ENCODE measurements at places on chromosomes 3 and 15. TPM values are rescaled to one million over a fixed set of nuclear protein-coding genes. Genes with fewer than 3 reads are reported as not detected.

GRCh38 chr3:8164145-8164544 lies 337.5 kb upstream of the LMCD1 start:
- no peak overlapping the region for H3K27ac ChIP-seq
- DNase-seq = no peak
- no peaks in the 10 kb centered on the region for H3K36me3 ChIP-seq
- no peaks in the 10 kb centered on the region for H3K27me3 ChIP-seq
- H3K4me1 ChIP-seq = no peaks in the 10 kb centered on the region

Gene MAP6D1
- total RNA-seq = 4.8 TPM

DNA sequence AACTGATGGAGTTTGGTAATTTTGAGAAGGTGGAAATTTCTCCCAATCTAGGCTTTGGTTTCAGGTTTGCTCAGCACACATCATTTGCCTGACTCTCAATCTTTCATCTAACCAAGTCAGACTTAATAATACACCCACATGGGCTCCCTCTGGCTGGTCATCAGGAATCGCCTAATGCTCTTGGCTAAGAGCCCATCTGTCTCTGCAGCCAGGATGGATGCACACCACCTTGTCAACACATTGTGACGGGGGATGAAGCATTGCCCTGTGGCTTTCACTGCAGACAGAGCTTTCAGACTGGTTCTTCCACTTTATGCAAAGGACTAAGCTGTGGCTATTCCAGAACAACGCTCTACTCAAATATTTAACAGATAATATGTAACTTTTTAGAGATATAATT lies 3.0 kb upstream of the HDGFL3 start:
- DNase-seq = no peak
- no peaks in the 10 kb centered on the region for H3K36me3 ChIP-seq
- no peak overlapping the region for H3K27ac ChIP-seq

Gene GUCA1C
- not detected for total RNA-seq

- peak; percentile 40 for DNase-seq
- H3K36me3 ChIP-seq = no peaks in the 10 kb centered on the region
- H3K4me3 ChIP-seq = no peak overlapping the region
- H3K4me1 ChIP-seq = peaks cover 17% of the 10 kb centered on the region
- peak overlapping the region; percentile 48 for H3K27ac ChIP-seq
Observed at GRCh38 chr15:75109736-75110130, 86.3 kb downstream of the PPCDC start.

GRCh38 chr3:87501076-87501475 lies 224.7 kb upstream of the POU1F1 start:
- H3K27ac ChIP-seq = no peak overlapping the region
- no peaks in the 10 kb centered on the region for H3K4me1 ChIP-seq
- DNase-seq = no peak
- H3K27me3 ChIP-seq = no peaks in the 10 kb centered on the region
- H3K36me3 ChIP-seq = no peaks in the 10 kb centered on the region

Measured in thymus (tissue), 14 donors.